ENCODE measurements at places on chromosomes 7 and 10.

DNA sequence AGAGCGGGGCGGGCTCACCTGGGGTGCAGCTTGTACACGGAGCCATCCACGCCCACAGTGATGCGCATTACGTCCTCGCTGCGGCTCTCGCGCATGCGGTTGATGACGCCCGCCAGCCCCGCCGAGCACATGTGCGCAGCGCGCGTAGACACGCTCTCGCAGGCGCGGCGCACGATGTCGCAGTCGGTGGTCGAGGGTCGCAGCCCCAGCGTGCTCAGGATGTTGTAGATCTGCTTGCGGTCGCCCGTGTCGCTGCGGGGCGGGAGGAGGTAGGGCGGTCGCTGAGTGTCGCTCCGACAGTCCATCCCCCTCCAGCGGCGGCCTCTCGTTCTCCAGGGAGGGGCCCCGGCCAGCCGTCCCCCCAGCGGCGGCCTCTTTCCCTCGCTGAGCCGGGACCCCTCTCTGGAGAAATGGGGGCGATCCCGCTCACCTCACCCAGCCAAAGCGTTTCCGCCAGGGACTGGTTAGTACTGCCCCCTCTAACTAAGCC, 4.4 kb upstream of the MYL7 start:
- peak; percentile 73 for DNase-seq

GRCh38 chr7:51090411-51090810, 226.2 kb downstream of the COBL start:
- DNase-seq: no peak

DNA sequence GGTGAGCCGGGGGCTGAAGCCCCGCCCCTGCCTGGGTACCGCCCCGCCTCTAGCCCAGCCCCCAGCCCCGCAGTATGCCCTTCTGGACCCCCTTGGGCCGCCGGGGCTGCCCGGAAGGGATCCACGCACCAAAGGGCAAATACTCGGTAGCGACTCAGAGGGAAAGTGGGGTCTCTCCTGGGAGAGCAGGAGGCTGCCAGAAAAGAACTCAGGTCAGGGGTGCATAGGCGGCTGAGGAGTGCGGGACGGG, 796 bp downstream of the FBXL15 start:
- no peak for DNase-seq

DNA sequence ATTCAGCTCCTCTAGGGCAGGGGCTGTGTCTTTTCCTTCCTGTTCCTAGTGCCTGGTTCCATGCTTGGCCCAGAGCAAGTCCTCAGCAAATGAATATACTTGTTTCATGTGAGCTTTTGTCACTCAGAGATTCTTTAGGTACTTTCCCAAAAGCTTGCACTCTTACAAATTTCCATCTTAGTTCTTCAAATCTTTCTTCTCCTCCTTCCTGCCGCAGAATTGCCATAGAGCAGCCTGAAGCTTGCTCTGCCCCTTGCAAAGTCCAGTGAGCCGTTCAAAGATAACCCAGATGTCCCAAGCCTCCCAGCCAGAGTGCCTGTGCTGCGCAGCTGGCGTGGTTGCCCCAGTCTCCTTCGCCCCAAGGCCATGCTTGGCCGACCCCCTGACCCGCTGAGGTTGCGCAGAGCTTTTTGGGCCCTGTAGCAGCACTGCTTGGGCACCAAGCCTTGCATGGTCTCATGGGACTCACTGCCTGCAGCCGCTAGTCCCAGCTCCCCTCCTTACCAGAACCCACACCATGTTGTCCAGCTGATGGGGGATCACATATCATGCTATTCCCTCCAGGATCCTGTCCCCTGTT, 20.7 kb downstream of the CHST3 start:
- no peak for DNase-seq

GRCh38 chr10:28559618-28560017, 26.7 kb downstream of the WAC start:
- DNase-seq: no peak

DNA sequence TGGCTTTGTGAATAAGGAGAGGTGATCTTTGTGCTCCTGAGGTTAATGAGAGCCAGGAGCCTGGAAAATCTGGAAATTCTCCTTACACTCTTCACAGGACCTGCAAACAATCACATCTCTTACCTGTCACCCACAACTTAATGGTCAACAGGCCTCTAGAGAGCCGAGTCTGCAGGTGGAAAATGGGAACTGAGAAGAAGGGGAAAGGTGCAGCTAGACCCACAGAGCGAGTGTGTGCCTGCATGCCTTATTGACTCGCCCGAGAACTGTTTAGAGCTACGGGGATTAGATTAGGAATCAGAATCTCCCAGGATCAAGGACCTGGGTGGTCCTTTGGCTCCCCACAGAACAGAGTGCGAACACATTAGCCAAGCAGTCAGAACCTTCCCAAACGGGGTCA, 329.6 kb downstream of the PTEN start:
- DNase-seq: no peak

DNA sequence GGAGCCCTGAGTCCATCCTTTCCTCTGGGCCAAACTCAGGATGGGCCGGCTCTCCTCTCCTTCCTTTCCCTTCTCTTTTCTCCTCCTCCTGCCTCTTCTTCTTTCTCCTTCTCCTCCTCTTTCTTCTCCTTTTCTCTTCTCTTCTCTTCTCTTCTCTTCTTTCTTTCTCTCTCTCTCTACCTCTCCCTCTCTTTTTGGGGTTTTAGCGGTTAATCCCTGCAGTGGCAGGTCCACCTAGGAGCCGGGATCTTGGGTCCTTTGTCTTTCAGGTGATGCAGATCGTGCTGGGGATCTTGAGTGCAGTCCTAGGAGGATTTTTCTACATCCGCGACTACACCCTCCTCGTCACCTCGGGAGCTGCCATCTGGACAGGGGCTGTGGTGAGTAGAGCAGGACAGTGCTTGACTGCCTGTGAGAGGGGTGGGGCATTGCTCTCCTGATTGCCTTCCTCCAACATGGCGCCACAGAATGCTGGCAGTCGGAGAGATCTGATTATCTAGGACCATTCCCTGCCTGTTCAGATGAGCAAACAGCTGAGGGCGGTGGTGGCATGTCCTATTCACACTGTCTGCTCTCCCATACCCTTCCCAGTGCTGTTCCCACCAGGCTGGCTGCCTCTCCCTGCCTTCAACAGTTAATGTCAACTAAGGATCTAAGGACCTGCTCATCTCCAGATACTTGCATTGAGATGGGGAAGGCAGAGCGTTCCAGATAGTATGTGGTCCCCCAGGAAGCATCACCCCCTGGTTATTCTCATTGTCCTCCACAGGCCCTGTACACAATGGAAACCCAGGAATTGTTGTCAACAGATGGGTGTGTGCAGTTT, 1.6 kb downstream of the TMEM176A start:
- no peak for DNase-seq

GRCh38 chr7:98878365-98879197, at the start of gene TRRAP:
Gene TRRAP (plus strand): TSS chr7:98878532. CDS start chr7:98881151, 2,619 bp downstream.
- DNase-seq: peak; percentile 75

DNA sequence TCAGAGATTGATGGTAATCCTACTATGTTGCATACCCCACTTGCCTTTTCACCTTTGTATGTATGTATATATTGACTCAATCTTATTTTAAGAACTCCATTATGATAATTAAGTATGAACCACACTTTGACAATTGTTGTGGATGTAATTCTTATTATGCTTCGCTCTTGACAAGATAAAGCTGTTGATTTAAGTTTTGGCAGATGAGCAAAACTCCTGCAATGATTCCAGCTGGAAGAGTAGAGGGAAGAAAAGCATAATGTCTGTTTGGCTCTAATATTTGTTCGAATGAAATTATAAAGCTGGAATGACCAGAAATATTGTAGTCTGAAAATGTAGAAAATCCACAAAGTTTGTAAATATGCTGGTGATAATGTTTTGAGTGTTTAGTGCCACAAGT, 83.8 kb upstream of the AKR1E2 start:
- no peak for DNase-seq

DNA sequence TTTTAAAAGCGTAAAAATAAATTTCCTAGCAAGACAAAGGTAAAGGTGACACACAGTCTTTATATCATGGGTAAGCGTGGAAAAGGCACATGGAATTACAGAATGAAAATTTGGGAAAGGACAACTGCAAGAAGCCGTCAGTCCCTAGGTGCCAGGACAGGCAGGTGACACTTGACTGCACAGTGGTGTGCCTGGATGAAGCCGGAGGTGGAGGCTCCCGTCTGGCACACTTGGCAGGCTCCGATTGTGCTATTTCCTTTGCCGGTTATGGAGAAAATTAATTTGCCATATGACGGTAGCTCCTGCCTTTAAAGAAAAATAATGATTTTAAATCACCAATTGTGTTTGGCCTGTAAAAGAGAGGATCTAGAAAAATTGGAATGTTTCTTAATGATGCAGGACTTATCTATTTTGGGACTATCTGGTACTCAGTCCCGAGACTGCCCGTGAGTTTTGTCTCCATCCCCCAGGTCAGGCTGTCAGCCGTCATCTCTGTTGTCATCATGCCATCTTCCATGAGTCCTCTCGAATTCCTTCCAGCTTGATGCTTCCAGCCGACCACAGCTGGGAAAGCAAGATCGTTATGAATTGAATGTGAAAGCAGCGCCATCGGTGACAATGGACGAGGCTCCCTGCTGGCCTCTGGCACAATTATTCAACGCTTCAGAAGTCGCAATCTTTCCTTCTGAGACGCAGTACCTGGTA, 56.2 kb upstream of the MGMT start:
- no peak for DNase-seq

DNA sequence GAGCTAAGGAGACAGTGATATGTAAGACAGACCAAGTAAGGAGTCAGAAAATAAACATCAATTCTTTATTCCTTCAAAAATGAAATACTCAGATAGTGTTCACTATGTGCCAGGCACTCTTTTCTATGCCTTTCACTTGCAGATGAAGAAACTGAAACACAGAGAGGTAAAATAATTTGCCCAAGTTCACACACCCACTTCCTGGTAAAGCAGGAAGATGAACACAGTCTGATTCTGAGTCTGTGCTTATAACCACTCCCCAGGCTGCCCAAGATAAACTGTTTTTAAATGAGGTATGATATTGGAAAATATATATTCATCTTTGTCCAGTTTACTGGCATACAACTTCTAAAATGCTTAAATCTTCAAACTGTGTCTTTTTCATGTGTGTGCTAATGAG, 294.4 kb upstream of the NPVF start:
- DNase-seq: no peak

- DNase-seq: no peak
These were observed 98.8 kb downstream of the COBL start for GRCh38 chr7:51217804-51218203.
